Upper lobe of left lung (tissue), 6 donors: ENCODE measurements at places on chromosomes 4 and X. TPM values are rescaled to one million over a fixed set of nuclear protein-coding genes. Genes with fewer than 3 reads are reported as not detected.

The PPP2R2C gene
- total RNA-seq, result not detected

The TREX2 gene
- total RNA-seq, result 1.1 TPM

The LGI2 gene
- total RNA-seq, result not detected

The PCDH11X gene
- 0.46 TPM for total RNA-seq

The CTAG1A gene
- total RNA-seq, result not detected

The ANKRD50 gene
- total RNA-seq, result 20.7 TPM
